ENCODE measurements at places on chromosomes 6 and 20. TPM values are rescaled to one million over a fixed set of nuclear protein-coding genes. Genes with fewer than 3 reads are reported as not detected.

TAGAP gene
- total RNA-seq, result not detected

SEMG1 gene
- total RNA-seq, result not detected

THBD gene
- 139 TPM for total RNA-seq

HLA-DMA gene
- total RNA-seq, result 0.26 TPM

RIMS4 gene
- total RNA-seq, result not detected

SLC22A7 gene
- total RNA-seq, result not detected

LPIN3 gene
- 2.1 TPM for total RNA-seq

MYB gene
- 0.13 TPM for total RNA-seq

PTK6 gene
- total RNA-seq, result 0.13 TPM

AVP gene
- total RNA-seq, result not detected

TRIM10 gene
- total RNA-seq, result not detected

CLDN20 gene
- not detected for total RNA-seq

TOX2 gene
- total RNA-seq, result 2.4 TPM

MUC21 gene
- total RNA-seq, result not detected

POM121L2 gene
- not detected for total RNA-seq

CEBPB gene
- 12.1 TPM for total RNA-seq

PNPLA1 gene
- total RNA-seq, result not detected

XKR7 gene
- not detected for total RNA-seq

AGER gene
- total RNA-seq, result 0.26 TPM

ACOT13 gene
- total RNA-seq, result 6.7 TPM

ZFAND3 gene
- 23.5 TPM for total RNA-seq

PDE10A gene
- total RNA-seq, result 9.8 TPM

CGA gene
- not detected for total RNA-seq

ZSCAN16 gene
- 13.0 TPM for total RNA-seq

Data from pulmonary artery endothelial cell (primary cell).